ENCODE measurements at places on chromosomes 16 and 17.
A peak's percentile ranks its signal among the peaks of the same experiment; 100 is the strongest.

GRCh38 chr16:866252-866896, 65.8 kb upstream of the GNG13 start:
- no peak for DNase-seq

DNA sequence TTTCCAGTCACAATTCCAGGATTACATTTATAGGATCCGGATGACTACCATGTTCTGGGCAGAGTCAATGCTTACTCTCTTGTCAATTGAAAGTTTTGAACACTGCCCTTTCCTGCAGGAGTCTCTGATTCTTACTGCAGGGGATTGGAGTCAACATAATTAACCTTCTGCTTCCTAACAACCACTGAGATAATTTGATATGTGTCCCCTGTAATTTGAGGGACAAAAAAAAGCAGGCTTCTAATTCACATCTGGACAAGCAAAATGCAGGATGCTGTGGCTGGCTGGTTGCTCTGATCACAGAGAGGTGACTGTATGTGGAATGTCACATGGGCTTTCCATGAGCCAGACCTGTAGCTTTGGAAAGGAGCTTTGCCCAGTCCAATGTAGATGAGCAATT, 54.9 kb downstream of the PMP22 start:
- no peak for DNase-seq

DNA sequence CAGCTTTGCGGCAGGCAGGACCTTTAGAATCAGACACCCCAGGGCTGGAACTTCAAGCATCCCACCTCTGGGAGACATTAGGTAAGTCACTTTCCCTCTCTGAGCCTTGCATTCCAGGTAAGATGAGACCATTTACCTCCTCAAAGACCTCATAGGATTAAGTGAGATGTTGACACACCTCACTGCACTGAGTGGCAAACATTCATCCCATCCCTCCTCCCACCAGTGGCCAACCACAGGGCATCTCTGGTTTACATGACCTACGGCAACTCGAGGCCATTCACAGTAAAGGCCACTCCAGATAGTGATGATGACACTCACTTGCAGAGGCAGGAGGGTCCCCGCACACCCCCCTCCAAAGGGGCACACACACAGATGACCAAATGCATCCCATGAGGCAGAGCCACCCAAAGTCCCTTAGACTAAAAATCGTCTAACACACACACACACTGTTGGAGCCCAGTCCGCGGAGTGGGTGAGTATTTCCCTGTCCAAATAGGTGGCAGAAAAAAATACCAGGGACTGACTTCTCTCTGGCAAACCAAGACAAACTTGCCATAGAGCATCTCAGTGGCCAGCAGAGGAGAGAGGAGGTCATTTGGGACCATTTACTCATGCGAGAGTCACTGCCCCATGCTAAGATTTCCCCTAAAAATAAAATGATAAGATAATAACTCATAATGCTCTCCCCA, 454.9 kb downstream of the SOX9 start:
- no peak for DNase-seq

- DNase-seq = no peak
These were observed 141.7 kb upstream of the C17orf78 start for GRCh38 chr17:37234106-37234505.

DNA sequence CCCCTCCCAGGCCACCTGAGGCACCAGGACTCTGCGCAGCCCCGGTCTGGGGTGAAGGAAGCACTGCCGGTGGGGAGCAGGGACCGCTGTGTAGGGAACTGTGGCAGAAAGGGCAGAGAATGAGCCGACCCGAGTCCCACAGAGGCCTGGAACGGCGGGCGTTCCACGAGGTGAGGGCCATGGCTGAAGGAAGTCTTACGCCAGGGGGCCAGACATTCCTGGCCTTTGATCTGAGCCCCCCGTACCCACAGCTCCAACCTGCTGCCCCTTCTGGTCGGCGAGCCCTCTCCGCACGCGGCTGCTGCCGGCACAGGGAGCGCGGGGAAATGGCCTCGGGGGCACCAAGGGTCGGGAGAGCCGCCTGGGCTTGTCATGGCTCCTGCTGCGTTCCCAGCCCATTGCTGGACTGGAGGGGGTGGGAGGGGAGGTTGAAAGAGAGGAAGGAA, 1.4 kb upstream of the WNT3 start:
- no peak for DNase-seq

- no peak for DNase-seq
These were observed 7.9 kb downstream of the KATNB1 start for GRCh38 chr16:57743458-57743857.

- DNase-seq = no peak
These were observed 520.5 kb downstream of the CDH13 start for GRCh38 chr16:83147244-83147643.

GRCh38 chr16:88966986-88967829, 9.8 kb downstream of the CBFA2T3 start:
- DNase-seq = no peak

GRCh38 chr16:55494994-55495421, 13.9 kb upstream of the LPCAT2 start:
- DNase-seq = peak; percentile 82

GRCh38 chr16:77955127-77955526, 67.2 kb upstream of the CLEC3A start:
- DNase-seq = no peak

- DNase-seq = no peak
These were observed 2.2 kb downstream of the CD300H start for GRCh38 chr17:74565126-74565525.

DNA sequence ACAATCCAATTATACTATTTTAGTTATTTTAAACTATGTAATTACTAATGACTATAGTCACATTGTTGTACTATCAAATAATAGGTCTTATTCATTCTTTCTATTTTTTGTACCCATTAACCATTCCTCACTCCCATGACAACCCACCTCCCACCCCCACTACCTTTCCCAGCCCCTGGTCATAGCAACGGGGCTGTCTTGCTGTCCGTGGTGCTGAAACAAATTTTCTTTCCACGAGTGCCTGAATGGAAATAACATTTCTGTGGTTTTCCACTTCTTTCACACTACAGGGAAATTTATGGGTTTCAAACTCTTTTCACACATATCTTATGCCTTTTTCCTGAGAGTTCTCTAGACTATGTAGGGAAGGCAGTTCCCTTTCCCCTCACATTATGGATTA, 326.6 kb downstream of the PHKB start:
- DNase-seq = peak; percentile 27

DNA sequence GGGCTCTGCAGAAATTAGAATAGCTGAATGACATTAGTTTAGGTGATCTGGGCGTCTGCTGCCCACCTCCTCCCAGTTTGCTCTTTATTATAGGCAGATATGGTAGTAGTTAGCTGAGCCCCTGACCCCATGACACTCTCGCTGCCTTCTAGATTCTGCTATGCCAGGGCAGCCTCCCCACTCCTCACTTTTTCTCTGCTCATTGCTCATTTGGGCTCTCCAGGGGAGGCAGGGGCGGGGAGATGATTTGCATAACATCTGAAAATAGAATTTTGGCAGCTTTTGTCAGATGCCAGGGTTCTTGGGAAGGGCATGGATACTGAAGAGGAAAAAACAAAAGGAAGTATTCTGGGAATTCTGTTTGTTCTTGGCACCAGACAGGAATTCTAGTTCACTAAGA, 78.0 kb upstream of the GAS7 start:
- no peak for DNase-seq

- no peak for DNase-seq
These were observed 50.2 kb downstream of the NKD1 start for GRCh38 chr16:50598256-50598894.

DNA sequence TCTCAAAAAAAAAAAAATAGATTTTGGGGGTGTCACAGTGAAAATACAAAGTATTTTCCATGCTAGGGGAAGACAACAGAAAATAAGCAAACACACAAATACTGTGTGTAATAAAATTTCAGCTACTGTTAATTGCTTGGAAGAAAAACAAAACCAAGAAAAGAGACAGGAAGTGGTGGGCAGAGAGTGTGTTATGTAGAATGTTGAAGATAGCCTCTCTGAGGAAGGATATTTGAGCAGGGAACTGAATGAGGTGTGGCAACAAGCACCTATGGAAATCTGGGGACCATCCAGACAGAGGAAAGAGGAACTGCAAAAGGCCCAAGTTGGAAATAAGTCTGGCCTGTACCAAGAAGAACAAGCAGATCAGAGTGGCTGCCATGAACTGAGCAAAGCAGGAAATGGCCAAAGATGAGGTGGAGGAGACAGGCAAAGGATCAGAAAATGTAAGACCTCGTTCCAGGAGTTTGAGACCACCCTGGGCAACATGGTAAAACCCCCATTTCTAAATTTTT, 7.8 kb upstream of the USP31 start:
- no peak for DNase-seq

Data from astrocyte of the cerebellum (primary cell).